GM12865 (cell line): ENCODE measurements at places on chromosomes 3 and 15.
A peak's percentile ranks its signal among the peaks of the same experiment; 100 is the strongest.

GRCh38 chr3:101513419-101513986, 491 bp upstream of the SENP7 start:
- DNase-seq = no peak

DNA sequence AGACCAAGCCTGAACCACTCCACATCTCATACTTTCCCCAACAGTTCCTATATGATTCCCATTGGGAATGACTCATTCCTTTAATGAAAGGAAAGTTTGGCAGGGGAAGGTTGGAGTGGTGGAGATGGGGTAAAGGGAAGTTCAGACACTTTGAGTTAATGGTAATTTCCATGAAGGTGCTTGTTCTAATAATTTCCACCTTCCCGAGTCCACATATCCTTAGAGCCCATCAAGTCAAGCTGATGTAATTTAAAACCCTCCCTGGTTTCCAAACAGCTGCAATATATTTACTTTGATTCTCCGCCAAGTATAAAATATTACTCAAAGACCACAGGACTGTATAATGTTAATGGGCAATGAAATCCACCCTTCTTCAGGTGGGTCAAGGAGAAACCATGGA, 95.0 kb upstream of the GALNT15 start:
- DNase-seq = no peak

DNA sequence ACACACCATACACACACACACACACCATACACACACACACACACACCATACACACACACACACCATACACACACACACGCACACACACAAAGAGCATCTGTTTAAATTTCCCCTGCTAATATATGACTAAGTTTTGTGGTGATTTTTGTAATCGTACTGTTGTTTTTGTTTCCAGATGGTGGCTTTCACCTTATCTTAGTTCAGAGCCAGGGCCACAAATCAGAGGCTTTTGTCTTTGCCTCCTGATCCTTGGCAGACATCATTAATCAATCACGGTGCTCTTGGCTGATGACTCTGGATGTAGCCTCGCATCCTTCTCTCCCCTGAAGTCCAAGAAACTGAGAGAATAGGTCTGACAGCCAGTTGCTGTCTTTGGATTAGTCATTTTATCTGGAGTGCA, 52.1 kb downstream of the EDEM1 start:
- DNase-seq = no peak

- no peak for DNase-seq
Observed at GRCh38 chr3:102480139-102480538, 45.3 kb downstream of the ZPLD1 start.

DNA sequence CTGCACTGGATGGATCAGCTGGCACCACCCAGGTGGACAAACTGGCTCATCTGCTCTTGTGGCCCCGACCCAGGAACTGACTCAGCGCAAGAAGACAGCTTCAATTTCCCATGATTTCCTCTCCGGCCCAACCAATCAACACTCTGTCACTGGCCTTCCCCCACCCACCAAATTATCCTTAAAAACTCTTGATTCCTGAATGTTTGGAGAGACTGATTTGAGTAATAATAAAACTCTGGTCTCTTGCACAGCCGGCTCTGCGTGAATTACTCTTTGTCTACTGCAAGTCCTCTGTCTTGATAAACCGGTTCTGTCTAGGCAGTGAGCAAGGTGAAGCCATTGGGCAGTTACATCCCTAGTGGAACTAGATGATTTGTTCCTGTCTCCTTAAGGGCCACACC, 16.1 kb downstream of the BDH1 start:
- no peak for DNase-seq

DNA sequence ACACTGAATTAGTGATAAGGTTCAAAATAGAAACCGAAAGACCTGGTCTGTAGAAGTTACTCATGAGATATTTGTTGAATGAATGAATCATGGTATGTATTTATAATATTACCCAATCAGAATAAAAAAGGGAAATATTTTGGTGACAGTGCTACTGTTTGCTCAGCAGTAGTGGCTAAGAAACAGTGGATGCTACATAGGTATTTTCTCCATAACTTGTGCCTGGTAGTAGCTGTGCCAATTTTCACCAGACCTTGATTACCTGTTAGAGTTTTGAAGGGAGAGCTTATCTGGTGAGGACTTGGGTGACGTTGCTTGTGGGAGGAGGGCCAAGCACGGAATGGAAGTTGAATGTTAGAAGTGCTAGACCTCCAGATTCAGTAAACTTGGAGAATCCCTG, 14.3 kb downstream of the LIMD1 start:
- DNase-seq = no peak

- DNase-seq = peak; percentile 68
Observed at GRCh38 chr15:69973102-69973714, 124.5 kb downstream of the TLE3 start.

DNA sequence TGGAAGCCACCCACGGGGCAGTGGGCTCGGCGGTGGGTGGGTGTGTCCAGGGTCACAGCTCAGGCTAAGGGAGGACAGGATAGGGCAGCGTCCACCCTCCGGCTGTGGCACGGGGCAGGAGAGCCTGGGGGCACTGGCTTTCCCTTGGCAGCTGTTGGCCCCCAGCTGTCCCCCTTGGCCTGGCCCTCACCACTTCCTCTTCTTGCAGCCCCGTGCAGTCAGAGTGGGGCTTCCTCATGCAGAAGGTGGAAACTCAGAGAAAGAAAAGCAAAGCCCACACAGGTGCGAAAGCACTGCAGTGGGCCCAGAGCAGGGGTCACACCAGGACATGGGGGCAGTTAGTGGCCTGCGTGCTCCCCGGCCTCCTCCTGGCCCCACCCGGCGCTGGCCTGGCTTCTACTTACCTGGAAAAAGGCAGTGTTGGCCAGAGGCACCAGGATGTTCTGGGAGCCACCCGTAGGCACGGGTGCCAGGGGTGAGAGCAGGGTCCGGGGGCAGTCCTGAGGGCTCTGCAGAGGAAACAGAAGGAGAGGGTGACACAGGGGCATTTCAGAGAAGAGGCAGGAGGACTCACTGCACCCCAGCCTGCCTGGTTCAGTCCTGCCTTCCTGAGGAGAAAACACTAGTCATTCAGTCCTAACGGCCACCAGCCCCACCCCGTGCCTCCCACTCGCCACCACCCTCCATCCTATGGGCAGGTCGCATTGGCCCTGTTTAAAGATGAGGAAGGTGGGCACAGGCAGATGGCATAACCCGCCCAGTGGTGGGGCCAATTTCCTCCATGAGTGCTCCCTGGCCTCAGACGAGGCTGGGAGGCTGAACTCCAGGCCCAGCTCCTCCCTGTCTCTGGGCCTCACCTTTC, 28.3 kb downstream of the PLXND1 start:
- DNase-seq = peak; percentile 54

- no peak for DNase-seq
Observed at GRCh38 chr15:88177451-88177850, 79.1 kb downstream of the NTRK3 start.

- DNase-seq = no peak
Observed at GRCh38 chr15:78084449-78084750, 6.9 kb upstream of the TBC1D2B start.

GRCh38 chr3:103906808-103907207, 1459.9 kb upstream of the ALCAM start:
- no peak for DNase-seq

DNA sequence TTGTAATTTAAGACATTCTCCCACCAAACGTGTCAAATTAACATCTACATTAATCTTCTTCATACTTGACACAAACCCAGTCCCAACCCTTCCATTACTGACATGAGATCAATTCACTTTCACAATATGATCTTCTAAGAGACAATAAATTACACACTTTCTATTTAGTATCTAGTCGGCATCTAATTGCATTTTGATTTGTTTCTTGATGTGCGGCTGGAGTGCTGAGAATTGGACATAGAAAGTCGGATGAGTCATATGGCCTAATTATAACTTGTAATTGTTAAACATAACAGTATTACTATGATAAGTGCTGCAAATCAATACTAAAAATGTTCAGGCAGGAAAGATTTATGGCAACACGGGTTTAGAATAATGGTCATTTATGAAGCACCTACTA, 78.4 kb upstream of the RORA start:
- no peak for DNase-seq

DNA sequence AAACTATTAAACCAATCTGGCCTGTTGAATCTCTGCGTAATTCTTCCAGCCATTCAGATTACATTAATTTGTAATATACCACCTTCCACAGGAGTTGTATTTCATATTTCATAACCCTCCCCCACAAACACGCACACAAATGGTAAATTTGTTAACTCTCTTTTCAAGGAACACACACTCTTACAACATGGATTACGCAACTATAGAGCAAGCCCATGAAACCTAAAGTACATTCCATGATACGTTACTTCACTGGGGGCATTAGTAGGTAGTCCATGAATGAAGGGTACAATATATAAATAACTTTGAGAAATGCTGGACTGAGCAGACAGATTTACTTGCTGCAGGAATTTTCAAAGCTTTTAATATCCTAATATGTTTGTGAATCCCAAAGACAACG, 65.0 kb downstream of the TRIM69 start:
- DNase-seq = no peak

DNA sequence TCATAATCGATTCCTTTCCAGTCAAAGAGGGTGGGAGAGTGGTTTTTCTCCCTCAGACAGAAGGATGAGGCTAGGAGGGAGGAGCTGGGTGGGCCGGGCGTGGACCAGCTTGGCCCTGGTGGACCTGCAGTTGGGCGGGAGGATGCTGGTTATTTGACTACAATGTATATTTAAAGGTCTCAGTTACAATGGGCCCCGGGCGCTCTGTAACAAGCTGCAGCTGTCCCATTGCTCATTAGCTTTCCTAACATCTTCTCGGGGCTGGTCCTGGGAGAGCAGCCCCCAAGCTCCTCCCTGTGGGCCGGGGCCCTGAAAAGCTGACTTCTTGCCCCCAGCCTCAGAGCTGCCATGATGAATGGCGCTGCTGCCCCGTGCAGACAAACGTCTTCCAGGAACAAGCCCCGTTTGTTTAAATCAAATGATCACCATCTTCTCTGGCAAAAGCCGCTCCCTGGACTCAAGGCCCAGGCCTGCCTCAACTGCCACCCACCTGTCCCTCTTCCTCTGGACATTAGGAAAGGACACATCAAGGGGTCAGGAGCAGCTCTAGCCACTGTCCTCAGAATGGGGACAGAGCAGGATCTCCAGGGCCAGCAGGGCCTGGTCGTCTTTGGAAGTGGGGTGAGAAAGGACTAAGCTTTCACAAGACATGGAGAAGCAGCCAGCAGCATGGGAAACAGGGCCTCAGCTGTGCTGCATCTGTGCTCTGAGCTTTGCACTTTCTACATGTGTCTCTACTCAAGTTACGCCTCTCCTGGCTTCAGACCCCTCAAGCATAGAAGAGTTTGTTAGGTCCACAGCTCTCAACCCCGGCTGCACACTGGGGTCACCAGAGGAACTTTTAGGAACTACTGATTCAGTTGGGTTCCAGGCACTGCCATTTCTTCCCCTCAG, 38.6 kb downstream of the MAGEF1 start:
- DNase-seq = no peak

DNA sequence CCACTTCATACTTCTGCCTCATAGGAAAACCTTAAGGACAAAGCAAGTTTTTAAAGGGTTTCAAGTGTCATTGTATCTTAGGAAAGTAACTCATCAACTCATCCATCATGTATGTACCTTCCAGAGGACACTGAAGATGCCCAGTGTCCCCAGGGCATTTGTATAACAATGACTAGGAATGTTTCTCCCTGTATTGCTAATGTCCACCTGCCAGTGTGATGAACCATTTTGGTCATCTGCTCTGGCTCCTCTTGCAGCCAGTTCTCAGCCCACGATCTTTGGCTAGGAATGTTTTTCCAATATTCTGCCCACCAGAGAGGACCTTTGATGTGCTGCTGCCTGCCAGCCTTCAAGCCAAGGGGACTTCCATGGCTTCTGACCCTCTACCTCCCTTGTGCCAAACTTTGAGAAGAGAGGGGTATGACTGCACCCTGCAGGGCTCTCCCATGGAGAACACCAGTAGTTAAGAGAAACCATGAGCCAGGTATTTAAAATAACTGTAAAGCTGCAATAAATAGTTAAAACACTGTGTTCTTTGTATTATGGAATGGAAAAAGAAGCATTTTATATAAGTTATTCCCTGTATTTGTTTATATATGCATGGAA, 11.4 kb downstream of the LMOD3 start:
- DNase-seq = no peak
